IPS DF 19.7 (cell line): ENCODE measurements at places on chromosomes 1 and 21.

DNA sequence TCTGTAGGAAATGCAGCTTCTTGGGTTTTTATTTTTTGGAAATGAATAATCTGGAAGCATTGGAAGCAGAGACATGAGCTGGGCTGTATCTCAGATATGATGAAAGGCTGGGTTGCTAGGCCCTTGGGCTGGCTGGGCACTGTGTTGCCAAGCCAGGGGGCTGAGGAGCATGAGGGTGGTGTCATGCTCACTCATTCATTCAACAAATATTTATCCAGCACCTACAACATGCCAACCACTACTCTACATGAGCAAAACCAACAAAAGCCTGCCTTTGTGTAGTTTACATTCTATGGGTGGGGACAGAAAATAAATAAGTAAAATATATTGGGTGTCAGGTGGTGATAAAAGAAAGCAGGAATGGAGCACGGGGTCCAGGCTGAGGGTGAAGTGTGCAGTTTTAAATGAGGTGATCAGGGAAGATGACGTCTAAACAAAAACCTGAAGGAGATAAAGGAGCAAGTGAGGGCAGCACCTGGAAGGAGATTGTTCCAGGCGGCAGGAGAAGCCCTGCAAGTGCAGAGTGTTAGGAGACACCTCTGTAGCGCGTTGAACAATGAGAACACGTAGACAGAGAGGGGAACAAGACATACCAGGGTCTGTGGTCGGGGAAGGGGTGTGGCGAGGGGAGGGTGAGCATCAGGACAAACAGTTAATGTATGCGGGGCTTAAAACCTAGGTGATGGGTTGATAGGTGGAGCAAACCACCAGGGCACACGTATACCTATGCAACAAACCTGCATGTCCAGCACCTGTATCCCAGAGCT is 10.9 kb downstream of the TAGLN2 start:
- no peak for DNase-seq

DNA sequence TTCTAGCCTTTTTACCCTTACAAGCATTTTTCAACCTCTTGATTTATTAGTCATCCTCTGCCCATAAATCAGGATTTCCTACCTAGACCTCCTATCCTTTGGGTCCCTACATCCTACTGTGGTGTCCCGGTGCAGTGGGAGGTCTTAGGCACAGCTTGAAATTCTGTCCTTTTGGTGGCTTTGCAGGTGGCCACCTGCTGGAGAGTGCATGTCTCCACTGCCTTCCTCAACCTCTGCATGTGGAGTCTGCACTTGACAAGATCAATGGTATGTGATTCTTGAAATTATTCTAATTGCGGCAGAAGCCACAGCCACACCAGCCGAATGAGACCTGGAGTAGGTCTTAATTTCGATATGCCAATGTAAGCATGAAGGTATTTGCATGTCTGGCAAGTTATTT is 11.4 kb upstream of the KCNA3 start:
- no peak for DNase-seq

- no peak for DNase-seq
These were observed 36.4 kb downstream of the TMEM53 start for GRCh38 chr1:44637702-44638411.

- no peak for DNase-seq
These were observed 24.3 kb downstream of the WNT2B start for GRCh38 chr1:112533029-112533428.

DNA sequence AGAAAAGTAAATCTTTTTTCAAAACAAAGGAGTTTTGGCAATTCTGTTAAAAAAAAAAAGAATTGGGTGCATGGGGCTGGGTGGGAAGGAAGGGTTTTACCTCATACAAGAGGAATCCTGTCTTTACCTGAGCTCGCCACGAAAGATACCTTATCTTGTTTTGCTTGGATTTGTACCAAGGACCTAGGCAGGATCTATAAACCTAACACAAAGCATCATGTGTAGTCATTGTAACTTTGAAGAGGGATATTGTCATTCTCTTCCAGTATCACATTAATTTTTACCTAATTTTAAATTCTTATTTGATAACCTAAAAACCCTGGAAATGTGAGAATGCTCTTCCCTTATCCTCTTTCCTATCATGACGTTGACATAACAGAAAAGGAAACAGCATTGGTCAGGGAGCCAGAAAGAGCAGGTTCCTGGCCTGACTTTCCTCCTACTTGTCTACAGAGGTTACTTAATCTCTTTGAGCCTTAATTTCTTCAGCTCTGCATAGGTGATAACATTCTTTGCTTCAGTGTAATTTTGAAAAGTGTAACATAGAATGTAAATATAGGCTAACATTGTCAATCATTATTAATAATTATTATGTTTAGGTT is 4.0 kb upstream of the LAMC1 start:
- DNase-seq: no peak

GRCh38 chr21:33259995-33260394 is 6.2 kb upstream of the IL10RB start:
- no peak for DNase-seq

- no peak for DNase-seq
These were observed 274.1 kb upstream of the CHRM3 start for GRCh38 chr1:239112101-239112935.

GRCh38 chr1:31154632-31155215 is 85.0 kb downstream of the NKAIN1 start:
- DNase-seq: peak; percentile 76

- no peak for DNase-seq
These were observed 37.4 kb downstream of the CITED4 start for GRCh38 chr1:40824591-40825434.

DNA sequence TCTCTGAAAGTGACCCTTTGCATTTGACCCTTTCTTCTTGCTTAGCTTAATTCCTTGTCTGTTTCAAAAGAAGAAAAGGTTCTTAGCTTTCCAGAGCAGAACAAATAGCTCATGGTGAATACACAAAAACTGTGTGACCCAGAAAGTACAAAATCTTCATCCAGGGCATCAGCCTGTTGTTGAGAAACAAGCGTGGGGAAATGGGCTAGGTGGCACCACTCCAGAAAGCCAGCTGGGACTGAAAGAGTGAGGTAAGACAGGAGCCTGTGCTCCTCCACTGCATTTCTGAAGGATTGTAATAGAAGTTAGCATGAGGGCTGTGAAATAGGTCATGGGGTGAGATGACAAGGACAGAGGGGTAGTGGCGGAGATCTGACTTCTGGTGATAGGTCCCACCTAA is 45.8 kb downstream of the CYP2J2 start:
- DNase-seq: no peak

GRCh38 chr1:2125350-2126211 is 69.0 kb downstream of the FAAP20 start:
- no peak for DNase-seq

- DNase-seq: no peak
These were observed 61.1 kb upstream of the HP1BP3 start for GRCh38 chr1:20848162-20848561.

- no peak for DNase-seq
These were observed 87.9 kb downstream of the ARHGEF10L start for GRCh38 chr1:17627239-17628052.

- no peak for DNase-seq
These were observed 636.7 kb downstream of the PLA2G4A start for GRCh38 chr1:187465441-187465840.

DNA sequence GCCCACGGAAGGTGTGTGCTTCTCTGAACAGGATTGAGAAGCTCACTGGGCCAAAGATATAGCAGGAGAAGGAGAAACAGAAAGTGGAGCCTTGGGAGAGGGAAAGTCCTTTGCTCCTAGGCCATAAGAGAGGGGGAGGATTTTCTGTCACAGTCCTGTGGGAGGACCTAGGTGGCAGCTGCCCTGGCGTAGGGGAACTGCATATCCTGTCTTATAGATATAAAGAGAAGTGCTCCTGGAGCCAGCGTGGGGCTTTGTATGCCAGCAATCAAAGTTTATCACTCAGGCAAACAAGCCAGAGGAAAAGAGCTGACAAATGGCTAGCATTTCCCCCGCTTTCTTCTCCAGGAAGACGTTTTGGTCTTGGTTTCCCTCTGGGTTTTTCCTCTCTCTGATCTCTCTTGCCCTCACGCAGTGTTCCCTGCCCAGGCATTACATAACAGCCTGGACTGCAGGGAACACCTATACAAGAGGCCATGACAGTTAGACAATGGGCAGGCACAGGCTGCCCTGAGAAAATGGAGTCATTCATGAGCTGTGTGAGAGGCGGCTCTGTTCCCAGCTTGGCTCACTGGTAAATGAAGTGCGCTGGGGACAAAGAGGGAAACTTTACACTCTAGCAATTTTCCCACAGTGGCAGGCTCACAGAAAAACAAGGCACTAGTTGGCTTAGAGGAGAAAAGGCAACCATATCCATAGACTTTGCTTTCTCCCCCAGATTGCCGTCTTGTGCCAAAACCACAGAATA is 52.5 kb upstream of the ZNF648 start:
- no peak for DNase-seq

DNA sequence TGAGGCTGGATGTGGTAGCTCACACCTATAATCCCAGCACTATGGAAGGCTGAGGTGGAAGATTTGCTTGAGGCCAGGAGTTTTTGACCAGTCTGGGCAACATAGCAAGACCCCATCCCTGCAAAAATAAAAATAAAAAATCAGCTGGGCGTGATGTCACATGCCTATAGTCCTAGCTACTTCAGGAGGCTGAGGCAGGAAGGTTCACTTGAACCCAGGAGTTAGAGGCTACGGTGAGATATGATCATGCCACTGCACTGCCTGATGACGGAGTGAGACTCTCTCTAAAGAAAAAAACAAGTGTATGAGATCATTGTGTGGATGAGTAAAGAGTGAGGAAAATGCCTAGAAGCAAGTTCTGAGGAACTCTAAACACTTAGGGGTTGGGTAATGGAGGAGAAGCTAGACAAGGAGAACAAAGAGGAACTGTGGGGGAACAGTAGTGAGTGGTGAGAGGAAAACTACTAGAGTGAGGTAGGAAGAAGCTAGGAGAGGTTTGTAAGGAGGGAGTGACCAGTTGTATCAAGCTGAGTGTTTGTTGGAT is 17.0 kb downstream of the CLIC4 start:
- no peak for DNase-seq

- peak; percentile 35 for DNase-seq
These were observed 1.1 kb downstream of the EEIG2 start for GRCh38 chr1:108560874-108561459.
